Right ventricle myocardium inferior (tissue), 1 donor: ENCODE measurements at places on chromosomes 12 and 14. TPM values are rescaled to one million over a fixed set of nuclear protein-coding genes. Genes with fewer than 3 reads are reported as not detected.

- no peak for DNase-seq
These were observed 293.9 kb downstream of the ITPR2 start for GRCh38 chr12:26539131-26539530.

DNA sequence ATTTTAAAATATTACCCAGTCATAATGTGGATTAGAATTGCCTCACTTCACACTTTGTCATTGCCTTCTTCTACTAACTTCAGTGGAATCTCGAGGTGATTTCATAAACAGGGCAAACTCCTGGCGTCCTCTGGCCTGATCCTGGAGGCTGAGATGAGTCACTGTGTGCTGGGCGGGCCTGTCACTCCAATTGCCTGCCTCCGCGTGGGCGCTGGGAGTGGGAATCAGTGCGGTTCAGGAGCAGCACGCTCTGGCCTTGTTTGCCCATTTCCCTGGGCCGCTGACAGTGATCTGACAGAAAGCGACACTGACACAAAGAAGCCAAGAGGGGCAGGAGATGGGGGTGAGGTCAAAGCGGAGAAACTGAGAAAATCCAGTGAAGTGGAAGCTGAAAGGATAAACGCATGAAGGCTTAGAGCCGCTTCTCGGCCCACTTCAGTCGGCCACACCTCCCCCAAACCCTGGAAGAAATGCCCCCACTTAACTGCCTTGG, 29.7 kb downstream of the LGR5 start:
- DNase-seq, result no peak

DNA sequence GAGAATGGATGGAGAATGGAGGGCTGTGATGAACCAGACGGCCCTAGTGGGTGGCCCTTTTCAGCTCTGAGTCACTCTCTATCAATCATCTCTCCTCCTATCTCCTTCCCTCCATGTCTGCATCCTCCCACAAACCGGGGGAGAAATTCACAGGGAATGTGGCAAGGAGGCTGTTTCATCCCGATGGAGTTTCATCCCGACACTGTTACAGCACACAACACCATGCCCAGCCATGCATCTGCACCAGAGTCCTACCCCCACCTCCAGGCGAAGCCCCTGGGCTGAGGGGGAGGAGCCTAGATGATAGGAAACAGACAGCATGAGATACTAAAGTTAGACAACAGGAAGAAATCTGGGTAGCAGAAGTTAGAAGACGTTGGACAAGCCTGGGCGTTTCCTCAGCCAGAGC, 20.8 kb downstream of the SLC8B1 start:
- no peak for DNase-seq

- DNase-seq, result no peak
These were observed 135.9 kb downstream of the DUSP6 start for GRCh38 chr12:89216211-89216952.

- no peak for DNase-seq
These were observed 318.1 kb downstream of the ZFP36L1 start for GRCh38 chr14:68474741-68475140.

DNA sequence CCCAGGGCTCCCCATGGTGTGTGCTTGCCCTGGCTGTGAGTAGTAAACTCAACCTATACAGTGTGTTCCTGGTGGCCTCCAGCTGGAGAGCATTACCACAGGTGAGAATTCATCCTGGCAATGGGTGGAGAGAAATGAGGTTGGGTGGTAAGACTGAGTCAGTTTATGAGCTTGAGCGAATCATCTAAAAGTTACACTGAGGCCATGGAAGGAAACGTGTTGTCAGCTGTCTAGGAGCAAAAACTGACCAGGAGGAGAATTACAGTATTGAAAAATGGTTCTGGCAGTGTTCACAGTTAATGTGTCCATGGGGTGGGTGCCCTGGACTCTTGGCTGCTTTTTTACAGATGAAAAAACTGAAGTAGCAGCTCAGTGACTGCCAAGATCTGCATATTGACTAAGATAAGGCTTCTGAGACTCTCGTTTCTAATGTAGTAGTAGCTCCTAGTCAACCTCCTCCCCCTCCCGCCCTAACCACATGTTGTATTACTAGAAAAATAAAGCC, 202.0 kb upstream of the AMIGO2 start:
- no peak for DNase-seq

- DNase-seq, result no peak
These were observed 166.7 kb downstream of the TMEM117 start for GRCh38 chr12:44002607-44003006.

Gene TAS2R46
- total RNA-seq, result 0.43 TPM

- DNase-seq, result no peak
These were observed 21.8 kb downstream of the CCNK start for GRCh38 chr14:99502989-99503421.

GRCh38 chr14:46840944-46841720, 189.6 kb upstream of the RPL10L start:
- DNase-seq, result no peak

Gene MYBPC1
- total RNA-seq, result 7.3 TPM

DNA sequence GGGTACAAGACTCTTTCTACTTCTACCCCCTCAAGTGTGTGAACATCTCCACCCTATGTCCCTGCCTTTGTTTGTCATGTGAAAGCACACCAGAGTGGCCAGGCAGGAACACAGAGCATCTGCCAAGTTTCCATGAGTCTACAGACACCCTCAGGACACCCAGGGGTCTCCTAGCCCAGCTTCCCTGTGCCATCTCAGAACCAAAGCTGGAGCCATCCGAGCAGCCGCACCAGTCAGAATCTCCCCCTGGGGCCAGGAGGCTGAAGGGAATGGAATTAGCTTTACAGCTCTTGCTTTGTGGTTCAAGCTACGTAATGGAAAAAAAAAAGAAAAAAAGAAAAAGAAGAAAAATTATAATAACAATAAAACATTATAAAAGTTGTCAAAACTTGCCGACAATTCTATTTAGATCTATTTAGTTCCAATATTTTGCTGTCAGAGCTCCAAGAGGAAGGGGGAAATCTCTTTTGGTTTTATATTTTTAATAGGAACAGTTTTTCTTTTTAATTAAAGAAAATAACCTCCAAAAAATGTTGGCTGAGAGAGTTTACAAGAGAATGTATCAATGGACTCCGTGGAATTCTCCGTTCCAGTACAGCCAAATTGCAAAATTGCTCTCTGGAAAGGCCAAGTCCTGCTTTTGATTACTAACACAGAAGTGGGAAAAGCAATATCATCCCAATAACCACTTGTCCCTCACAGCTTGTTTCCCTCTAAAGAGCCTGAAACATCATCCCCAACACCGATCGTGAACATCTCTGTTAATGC, 37.1 kb downstream of the TBX5 start:
- DNase-seq, result no peak
